ENCODE measurements at places on chromosomes 5 and 9. TPM values are rescaled to one million over a fixed set of nuclear protein-coding genes. Genes with fewer than 3 reads are reported as not detected.

Gene TAF11L5
- total RNA-seq = not detected

Gene FBXL7
- not detected for total RNA-seq

Gene ZNG1C
- total RNA-seq = 33.5 TPM

Gene ZNF483
- total RNA-seq = 2.3 TPM

Gene PAX5
- total RNA-seq = 0.34 TPM

Gene ORM1
- not detected for total RNA-seq

Gene DNAH5
- total RNA-seq = not detected

Gene GDNF
- total RNA-seq = not detected

Gene GABRA6
- total RNA-seq = not detected

Gene SH3TC2
- total RNA-seq = not detected

Gene ASPN
- total RNA-seq = not detected

Gene HRH2
- 27.5 TPM for total RNA-seq

Gene FST
- not detected for total RNA-seq

Gene CDH6
- not detected for total RNA-seq

Gene PAIP1
- 36.3 TPM for total RNA-seq

Gene PCDHB9
- total RNA-seq = not detected

Gene SRD5A1
- total RNA-seq = 20.4 TPM

Gene PCDHGA8
- total RNA-seq = not detected

Gene FBP1
- total RNA-seq = 0.21 TPM

Gene GRXCR2
- total RNA-seq = not detected

Gene CAMSAP1
- 20.3 TPM for total RNA-seq

Gene RALGPS1
- total RNA-seq = 4.1 TPM

Gene GPR151
- not detected for total RNA-seq

Gene RNF183
- not detected for total RNA-seq

Gene PCDHA9
- total RNA-seq = not detected

Gene QRFP
- not detected for total RNA-seq

Gene CCL28
- total RNA-seq = 11.9 TPM

Gene PCDHGB1
- not detected for total RNA-seq

Gene PRLR
- total RNA-seq = not detected

Gene ADGRV1
- total RNA-seq = not detected

Gene C5orf46
- not detected for total RNA-seq

All from activated CD8-positive, alpha-beta T cell treated with anti-CD3 and anti-CD28 coated beads, Interleukin-2, amount 10 ng/mL, durations not matched to agents 7 days and 5 days (primary cell).